ENCODE measurements at places on chromosomes 6 and 20.

DNA sequence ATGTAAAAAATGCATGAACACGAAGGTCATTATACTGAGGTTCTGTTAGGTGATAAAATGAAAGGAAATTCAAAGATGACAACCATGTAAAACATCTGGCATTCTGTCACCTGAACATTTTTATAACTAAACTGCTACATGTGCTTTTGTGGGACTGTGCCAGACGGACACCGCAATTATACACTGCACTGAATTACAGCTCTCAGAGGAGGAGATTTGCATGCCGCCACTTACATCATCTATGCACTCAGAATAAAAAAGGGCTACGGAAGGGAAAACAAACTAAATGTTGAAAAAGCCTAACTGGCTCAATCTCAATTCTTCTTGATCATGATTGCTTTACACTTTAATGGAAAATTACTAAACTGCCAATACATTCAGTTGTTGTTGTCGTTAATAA, 614.0 kb upstream of the EYS start:
- DNase-seq, result no peak

GRCh38 chr6:130293800-130294199, 71.0 kb upstream of the SAMD3 start:
- no peak for DNase-seq

DNA sequence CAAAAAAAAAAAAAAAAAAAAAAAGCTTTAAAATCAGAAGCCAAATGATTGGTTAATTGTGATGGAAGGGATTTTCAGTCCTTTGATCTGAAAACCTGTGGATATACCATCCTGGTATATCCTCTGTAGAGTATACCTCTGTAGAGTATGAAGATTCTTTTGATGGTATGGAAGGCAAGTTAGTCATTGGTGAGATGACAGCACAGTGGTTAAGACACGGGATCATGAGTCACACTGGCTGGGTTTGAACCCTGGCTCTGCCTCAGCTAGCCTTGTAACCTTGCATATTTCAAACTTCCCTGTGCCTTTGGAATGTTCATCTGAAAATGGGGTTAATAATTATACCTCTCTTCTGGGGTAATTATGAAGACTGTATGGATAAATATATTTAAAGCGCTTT, 179.3 kb downstream of the CARMIL1 start:
- DNase-seq, result no peak

DNA sequence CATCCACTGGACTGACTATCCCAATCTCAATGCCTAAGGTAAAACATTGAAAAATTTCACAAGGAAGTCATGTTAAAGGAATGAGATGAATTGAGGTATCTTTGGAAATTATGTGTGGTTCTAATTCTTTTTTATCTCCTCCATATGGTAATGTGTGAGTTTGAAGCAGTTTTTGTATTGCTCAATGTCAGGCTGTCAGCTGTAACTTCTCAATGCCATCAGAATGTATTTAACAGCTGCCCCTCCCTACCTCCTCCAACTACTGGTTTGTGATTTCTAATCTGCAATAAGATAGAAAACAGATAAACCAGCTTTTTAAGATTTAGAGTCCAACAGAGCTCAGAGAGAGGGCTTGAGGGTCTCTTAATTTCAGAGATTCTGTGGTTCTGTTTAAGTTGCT, 1005.8 kb upstream of the ADGRB3 start:
- DNase-seq, result no peak

DNA sequence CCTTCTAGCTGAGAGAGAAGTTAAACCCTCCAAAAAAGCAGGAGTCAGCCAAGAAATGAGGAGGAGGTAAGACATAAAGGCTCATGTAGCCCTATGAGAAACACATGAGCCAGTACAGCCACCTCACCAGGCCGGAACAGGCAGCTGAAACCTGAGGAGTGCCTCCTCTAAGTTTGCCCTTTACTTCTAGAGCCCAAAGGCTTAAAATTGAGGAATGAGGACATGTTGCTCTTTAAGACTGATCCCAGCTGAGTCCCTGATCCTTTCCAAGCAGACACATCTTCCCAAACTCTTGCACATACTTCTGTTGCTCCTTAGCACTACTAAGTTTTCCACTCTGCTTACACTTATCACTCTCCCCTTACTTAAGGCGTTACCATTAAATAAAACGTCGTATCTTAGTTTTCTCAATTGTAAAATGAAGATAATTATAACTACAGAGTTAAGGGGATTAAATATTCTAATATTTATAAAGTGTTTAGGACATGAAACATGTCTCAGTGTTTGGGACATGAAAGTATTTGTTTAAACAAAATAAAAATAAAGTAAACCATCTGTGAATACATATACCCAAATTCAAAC, 124.0 kb downstream of the OGFRL1 start:
- no peak for DNase-seq

Measured in NCI-H2081 (cell line).